ENCODE measurements at places on chromosomes 2 and 18. TPM values are rescaled to one million over a fixed set of nuclear protein-coding genes. Genes with fewer than 3 reads are reported as not detected.

Gene NYAP2
- total RNA-seq = not detected

Gene PLCD4
- total RNA-seq = 1.3 TPM

Gene ZNF396
- 0.54 TPM for total RNA-seq

Gene RASGRP3
- total RNA-seq = 1.8 TPM

Gene ALPI
- not detected for total RNA-seq

Gene MCEE
- 12.8 TPM for total RNA-seq

Gene AGXT
- not detected for total RNA-seq

Gene PRKAG3
- total RNA-seq = not detected

Gene FER1L5
- total RNA-seq = under 0.01 TPM

Gene NGEF
- 0.32 TPM for total RNA-seq

Gene MAP2
- total RNA-seq = 3.4 TPM

Gene EVX2
- total RNA-seq = not detected

Gene FAP
- total RNA-seq = 12.8 TPM

Gene SLC40A1
- total RNA-seq = 5.2 TPM

Gene OR6B2
- total RNA-seq = not detected

Gene NR4A2
- total RNA-seq = 3.1 TPM

Measured in cardiac atrium fibroblast (primary cell).